ENCODE measurements at places on chromosomes 7 and 10.

- peak; percentile 24 for DNase-seq
Observed at GRCh38 chr10:74419958-74420375, 268.9 kb downstream of the ADK start.

DNA sequence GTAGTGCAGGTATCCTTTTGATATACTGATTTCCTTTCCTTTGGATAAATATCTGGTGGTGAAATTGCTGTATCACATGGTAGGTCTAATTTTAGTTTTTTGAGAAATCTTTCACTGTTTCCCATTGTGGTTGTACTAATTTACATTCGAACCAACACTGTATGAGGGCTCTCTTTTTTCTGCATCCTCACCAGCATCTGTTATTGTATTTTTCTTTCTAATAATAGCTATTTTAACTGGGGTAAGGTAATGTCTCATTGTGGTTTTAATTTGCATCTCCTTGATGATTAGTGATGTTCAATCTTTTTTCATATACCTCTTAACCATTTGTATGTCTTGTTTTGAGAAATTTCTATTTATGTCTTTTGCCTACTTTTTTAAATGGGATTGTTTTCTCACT is 335.4 kb upstream of the MTPN start:
- no peak for DNase-seq

- DNase-seq, result no peak
Observed at GRCh38 chr10:64867501-64867962, 1346.3 kb downstream of the REEP3 start.

- DNase-seq, result peak; percentile 67
Observed at GRCh38 chr7:27103489-27104226, 1.2 kb upstream of the HOXA2 start.

DNA sequence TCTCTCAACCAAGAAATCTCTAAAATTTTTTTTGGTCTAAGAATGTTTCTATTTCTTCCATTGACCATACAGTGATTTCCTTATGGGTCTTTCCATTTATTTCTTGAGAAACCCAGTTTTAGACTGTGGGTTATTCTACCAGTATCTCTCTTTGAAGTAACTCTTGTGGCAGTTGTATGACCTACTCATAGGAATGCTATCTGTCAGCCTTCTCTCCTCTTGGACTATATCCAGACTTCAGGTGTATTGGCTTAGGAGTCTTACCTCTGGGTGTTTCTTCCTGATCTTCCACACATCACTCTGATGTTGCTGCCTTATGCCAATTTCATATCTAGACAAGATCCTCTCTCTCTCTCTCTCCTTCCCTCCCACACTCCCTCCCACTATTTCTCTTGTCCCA is 178.1 kb downstream of the BMPER start:
- no peak for DNase-seq

DNA sequence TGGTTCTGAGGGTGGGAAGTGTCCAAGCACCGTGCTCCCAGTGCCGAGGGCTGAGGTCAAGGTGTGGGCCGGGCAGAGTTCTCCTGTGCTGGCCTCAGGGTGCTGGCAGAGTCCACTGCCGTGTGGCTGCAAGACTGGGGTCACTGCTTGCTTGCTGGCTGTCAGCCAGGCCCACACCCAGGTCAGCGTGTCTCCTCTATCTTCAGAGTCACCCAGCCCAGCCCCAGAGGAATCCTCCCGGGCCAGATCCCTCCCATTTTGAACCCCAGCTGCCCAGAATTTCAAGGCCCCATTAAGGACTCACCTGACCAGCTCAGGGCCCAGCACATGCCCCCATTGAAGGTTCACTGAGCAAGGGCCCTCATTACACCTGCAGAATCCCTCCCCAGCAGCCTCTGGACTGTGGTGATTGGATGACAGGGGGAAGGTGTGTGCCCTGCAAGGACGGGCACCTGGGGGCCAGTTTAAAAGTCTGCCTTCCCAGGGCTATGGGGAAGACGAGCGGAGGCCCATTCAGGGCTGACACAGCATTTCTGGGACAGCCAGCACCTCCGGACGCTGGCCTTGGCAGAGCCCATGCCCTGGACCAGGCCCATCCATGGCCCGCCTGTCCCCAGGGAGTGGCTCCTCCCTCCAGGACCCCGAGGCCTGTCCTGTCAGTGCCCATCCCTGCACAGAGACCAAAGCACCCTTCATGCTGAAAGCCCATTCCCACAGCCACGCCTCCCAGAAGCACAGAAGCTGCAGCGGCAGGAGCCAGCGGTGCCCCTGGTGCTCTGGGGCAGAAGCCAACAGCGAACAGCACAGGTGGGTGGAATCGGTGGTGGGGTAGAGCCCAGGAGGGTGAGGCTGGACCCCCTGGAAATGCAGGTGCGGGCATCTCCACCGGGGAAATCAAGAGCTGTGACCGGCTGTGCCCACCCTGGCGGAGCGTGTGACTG is 45.1 kb upstream of the PPP2R2D start:
- no peak for DNase-seq

DNA sequence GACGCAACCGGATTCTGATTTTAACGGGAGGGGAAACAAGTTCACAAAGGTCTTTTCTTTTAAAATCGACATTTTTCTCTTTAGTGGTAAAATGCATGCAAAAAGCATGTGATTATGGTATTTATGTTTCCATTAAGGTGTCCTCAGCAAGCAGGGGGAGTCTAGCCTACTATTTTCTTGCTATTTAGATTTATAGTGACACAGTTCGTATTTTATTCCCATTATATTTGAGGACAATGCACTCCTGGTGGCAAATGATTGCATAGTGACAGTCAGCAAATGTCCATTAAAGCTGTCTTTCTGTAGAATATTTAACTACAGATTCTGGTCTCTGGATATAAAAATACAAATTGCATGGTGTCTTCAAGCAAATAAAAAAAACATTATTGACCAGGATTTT is 554.2 kb downstream of the PARD3 start:
- DNase-seq, result no peak

DNA sequence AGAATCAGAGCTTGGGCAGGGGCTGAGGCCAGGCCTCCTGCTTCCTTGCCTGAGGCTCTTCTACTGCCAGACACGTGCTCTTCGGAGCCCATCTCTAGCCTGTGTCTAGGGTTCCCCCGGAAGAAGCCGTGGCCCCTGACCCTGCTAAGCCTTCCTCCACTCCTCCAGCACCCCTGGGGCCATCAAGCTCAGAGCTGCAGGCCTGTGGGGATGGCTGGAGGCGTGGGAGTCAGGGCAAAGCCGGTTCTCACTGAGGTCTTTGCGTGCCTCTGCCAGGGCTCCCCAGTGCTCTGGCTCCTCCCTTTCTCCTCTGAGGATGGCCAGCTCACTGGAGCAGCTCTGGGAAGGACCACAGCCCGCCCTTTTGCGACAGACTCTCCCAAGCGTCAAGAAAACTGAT is 34.4 kb downstream of the GHRHR start:
- DNase-seq, result no peak

DNA sequence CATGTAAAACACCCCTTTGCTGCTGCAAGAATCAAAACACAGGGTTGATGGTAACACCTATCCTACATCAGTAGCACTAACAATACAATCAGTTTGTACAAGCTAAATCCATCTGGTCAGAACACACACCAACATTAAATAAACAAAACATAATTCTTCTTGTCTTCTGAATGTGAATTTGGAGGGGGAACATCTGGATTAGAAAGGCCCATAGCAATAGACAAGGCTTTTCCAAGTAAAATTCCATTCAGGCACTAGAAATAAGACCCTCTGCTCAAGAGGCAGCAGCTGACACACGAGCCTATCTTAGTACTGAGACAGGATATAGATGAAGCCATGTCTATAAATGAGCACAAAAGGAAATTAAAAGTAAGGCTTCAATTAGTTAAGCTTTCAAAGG is 839.9 kb upstream of the LRRTM3 start:
- no peak for DNase-seq

DNA sequence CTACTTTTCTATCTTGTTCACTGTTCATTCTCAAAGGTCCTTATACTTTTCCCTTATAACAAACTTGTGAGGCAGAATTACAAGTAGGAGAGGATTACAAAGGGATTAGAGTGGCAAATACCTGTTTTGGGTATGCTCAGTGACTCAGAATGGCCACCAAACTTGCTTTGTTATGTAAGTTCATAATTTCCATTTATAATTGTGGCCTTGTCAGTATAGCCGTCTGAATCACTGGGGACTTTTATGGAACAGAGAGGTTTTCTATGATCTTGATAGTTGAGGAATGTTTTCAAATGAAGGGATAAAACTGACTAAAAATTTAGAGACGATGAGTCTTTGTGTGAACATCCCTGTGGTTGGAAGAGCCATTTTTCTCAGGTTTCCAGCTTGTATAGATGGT is 116.2 kb downstream of the SND1 start:
- no peak for DNase-seq

DNA sequence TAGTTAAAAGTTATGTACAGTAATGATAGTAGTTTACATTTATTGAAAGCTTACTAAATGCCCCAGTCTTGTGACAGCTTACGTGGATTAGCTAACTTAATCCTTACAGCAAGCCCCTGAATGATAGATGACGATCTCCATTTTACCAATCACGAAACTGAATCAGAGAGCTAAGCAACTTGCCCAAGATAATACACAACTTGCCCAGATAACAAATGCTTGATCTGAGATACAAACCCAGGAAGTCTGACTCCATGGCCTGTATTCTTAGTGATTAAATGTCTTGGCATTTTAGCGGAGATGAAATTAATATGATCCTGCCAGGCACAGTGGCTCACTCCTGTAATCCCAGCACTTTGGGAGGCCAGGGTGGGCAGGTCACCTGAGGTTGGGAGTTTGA is 46.9 kb upstream of the FMC1 start:
- DNase-seq, result no peak

DNA sequence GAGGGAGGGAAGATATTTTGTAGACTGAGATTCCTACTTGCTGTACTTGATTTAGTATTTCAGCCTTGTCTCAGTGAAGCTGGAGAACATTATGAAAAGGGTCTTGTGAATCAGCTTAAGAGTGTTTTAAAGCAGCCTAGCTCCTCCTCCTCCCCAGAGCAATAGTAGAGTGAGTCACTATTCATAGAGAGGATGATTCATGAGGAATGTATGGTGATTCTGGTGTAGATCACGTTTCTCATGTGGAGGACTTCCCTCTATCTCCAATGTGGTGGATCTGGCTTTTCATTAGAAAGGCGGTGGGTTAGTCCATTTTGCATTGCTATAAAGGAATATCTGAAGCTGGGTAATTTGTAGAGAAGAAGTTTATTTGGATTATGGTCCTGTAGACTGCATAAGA is 340.1 kb upstream of the CHRM2 start:
- no peak for DNase-seq

All from colonic mucosa (tissue), 4 donors.